ENCODE measurements at places on chromosomes 2 and 18.

- DNase-seq: no peak
Measured at GRCh38 chr2:109269706-109270504, 140.9 kb downstream of the SH3RF3 start.

DNA sequence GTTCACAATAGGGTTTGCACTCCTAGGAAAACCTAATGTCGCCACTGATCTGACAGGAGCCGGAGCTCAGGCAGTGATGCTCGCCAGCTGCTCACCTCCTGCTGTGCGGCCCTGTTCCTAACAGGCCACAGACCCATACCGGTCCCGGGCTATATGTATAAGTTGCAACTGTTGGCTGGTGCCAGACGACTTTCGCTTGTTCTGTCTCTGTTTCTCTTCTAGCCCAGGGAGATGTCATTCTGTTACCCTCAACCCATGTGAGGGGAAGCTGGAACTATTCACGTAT is 170.3 kb downstream of the BCL2 start:
- DNase-seq: no peak

GRCh38 chr2:64447317-64448040 is 6.5 kb upstream of the LGALSL start:
- DNase-seq: no peak

DNA sequence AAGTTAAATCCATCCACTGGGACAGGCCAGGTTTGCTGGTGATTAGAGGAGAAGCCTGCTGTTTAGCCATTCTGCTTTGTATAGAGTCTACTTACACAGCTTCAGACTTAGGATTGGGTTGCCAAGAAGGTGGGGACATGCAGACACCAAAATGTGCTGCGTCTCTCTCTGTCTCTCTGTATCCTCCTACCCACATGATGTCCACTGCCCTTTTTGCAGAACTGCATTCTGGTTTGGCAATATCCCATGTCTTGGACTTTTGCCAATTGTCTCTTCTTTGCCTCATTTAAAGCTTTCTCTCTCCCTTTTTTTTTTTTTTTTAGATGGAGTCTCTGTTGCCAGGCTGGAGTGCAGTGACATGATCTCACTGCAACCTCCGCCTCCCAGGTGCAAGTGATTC is 261.1 kb upstream of the FN1 start:
- no peak for DNase-seq

DNA sequence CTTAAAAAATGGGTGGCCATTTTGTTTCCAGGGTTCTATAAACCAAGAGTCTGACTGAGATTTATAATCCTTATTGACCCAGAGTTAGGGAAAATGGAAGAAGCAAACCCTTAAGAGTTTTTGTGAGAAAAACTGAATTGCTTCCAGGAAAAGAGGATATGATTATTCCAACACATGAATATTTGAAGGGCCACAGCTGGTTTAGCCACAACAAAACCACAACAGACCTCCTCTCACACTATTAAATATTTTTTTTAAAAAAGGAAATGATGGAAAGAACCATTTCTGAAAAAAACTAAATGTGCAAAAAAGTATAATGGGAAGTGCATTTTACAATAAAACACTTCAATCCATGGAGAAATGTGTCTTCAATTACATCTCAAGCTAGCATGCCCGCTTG is 182.7 kb downstream of the ETAA1 start:
- no peak for DNase-seq

DNA sequence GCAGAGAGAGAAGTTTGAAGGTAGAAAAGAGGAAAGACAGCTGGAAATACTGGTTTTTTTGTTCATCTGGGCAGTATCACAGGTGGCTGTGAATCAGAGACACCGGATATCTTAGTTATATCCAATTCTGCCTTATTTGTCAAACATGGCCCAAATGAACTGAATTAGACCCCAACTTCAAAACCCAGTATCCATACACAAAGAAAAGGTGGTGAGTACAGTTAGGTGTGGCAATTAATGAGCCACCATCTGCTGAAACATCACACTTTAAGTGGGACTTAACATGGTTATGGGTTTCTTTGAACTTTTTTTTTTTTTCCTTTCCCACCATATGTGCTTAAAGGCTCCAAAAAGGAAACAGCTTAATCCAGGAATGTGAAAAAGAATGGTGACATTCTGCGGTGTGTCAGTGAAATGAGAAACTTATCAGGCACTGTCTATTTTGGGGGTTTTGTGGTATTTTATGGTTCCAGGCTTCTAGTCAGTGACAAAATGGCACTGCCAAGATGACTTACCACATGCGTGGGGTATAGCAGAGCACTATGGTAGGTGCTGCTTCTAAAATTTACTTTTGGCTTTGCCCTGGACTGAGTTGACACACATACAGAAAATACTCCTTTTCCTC is 5.0 kb upstream of the TMEM178A start:
- DNase-seq: no peak

DNA sequence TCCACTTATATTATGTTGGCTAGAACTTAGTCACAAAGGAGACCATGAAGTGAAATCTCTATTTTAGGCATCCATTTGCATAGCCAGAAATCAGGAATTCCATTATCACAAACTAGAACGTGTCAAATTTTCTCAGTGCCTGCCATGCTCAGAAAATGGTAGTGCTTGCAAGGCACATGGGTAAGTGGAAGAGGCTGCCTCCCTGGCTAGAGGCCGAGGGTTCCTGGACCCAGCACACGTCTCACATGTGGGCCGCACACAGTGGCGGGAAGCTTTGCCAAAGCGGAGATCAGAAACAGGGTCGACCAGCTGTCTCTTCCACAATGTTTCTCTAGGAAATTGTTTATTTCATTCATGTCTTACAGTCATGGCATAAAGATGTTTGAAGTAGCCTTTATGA is 42.3 kb downstream of the TRAF3IP1 start:
- DNase-seq: no peak

GRCh38 chr2:10879159-10879558 is 32.6 kb upstream of the KCNF1 start:
- no peak for DNase-seq

DNA sequence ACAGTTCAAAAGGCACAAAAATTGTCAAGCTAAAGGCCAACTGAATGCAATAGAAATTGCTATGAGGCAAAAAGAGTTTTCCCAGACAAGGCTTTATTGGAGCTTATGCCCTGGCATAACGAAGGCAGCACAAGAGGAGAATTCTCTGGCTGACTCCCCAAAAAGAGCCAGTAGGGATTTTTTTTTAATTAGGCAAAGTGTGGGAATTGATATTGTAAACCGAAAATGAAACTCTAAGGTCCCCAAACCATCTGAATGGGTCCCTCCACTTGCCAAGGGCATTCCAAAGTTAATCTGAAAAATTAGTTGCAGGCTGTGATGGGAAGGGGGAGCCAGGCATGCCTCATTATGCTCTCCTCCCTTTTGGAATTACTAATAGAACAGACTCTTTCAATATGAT is 118.9 kb downstream of the SPOPL start:
- DNase-seq: no peak

DNA sequence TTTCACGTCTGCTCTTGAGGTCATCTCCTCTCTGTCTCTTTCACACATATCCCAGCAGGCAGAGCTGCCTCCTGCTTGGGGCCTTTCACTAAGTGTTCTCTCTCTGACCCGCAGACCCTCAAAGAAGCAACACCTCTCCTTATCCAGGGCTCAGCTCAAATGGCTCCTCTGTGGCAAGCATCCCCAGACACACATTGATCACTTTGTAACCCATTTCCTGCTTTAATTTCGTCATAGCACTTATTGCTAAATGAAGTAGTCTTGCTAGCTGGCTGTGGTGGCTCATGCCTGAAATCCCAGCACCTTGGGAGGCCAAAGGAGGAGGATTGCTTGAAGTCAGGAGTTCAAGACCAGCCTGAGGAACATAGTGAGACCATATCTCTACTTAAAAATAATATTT is 41.4 kb downstream of the SGPP2 start:
- DNase-seq: no peak

DNA sequence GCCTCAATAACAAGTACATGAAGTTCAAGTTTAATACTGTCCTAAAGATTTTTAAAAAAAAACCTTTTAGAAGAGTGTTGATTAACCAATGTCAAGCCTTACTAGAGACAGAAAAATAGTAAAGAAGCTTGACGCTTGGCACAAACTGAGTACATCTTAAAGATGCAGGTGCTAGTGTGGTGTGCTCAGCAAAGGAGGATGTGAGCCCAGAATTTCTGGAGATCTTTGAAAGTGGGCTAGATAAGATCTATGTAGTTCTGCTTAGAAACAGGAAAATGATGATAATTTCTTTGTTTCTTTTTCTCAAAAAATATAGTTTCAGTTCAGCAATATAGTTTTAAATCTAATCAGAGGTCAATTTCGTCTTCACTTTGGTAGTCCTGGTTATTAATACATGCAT is 118.3 kb upstream of the KLHL14 start:
- DNase-seq: no peak

DNA sequence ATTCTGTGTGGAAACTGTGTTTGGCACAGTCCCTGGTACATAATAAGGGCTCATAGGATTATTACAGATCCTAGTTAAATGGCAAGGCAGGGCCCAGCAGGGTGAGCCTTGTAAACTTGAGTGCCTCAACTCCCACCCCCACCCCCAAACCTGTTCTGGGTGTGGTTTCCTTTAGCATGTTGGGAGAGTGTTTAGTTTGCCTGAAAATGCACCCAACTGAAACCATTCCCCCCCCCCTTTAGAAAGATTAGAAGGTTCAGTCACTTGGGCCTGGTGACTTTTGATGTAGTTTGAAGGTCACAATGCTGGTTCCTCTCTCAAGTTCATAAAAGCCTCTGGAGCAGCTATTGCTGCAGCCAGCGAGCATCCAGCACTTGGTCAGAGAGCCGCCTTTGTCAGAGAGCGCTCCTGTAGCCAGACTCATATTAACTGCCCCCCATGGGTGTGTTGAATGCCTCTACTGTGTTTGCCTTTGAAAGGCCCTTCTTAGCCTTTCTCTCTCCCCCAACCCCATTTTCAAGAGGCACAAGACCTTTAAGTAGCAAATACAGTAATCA is 113.7 kb downstream of the SPTBN1 start:
- no peak for DNase-seq
